Femur (tissue), 1 donor: ENCODE measurements at places on chromosomes 3 and 15.

GRCh38 chr15:33116198-33116597 is 78.3 kb downstream of the FMN1 start:
- peak; percentile 79 for DNase-seq

- no peak for DNase-seq
Observed at GRCh38 chr3:138494607-138494929, 60.2 kb downstream of the ESYT3 start.

- DNase-seq: no peak
Observed at GRCh38 chr3:4793311-4793710, 185.9 kb upstream of the BHLHE40 start.

DNA sequence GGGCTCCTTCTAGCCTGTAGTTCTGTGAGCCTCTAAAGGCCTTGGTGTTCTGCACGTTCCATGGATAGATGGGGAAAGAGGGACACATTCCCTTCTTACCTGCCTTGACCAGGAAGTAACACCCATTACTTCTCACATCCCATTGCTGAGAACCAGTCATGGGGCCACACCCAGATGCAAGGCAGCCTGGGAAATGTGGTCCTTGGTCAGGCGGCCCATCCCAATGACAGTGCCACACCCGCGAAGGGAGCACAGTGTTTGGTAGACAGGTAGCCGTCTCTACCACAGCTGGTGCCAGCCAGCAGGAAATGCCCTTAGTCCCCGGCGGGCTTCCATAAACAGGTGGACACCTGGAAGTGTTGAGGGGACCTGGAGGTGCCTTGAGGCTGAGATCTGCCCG is 23.2 kb upstream of the LCTL start:
- no peak for DNase-seq

- peak; percentile 6 for DNase-seq
Observed at GRCh38 chr3:195817578-195818135, 5.9 kb upstream of the MUC4 start.

- DNase-seq: peak; percentile 72
Observed at GRCh38 chr15:98649472-98650416, 1.4 kb downstream of the IGF1R start.

DNA sequence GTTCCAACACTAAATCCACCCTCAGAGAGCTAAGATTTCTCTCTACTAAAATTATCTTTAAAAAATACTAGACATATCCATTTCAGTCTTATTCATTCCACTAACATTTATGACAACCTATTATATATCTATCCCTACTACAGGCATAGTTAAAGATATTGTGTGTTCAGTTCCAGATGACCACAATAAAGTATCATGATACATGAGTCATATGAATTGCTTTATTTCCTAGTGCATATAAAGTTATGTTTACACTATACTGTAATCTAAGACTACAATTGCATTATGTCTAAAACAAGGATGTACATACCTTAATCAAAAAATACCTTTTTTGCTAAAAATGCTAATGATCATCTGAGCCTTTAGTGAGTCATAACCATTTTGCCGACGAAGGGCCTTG is 19.4 kb downstream of the SHOX2 start:
- DNase-seq: no peak

- DNase-seq: no peak
Observed at GRCh38 chr3:188400494-188401243, 246.7 kb downstream of the LPP start.

- DNase-seq: peak; percentile 87
Observed at GRCh38 chr3:72152551-72153476, 367.9 kb upstream of the PROK2 start.

GRCh38 chr3:25349828-25350724 is 78.0 kb upstream of the RARB start:
- DNase-seq: no peak

DNA sequence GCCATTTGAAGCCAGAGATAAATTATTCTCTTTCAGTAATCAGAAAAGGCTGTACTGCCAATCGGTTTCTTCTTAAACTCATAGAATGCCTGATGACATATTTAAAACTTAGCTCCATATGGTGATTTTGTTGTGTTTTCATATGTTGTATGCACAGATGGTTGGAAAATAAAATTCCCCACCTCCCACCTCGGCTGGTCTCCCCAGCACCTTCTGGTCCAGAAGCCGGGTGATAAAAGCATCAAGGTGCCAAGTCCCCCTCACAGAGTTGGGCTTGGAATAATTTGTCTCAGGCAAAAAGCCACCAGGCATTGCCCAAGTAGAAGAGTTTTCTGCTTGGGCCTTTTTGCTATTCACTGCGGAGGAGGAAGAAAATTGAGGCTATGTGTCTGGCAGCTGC is 18.4 kb downstream of the LARS2 start:
- DNase-seq: no peak

- no peak for DNase-seq
Observed at GRCh38 chr3:42872718-42873117, 3.0 kb downstream of the CYP8B1 start.

GRCh38 chr3:4588466-4588865 is 95.3 kb downstream of the ITPR1 start:
- DNase-seq: no peak

- DNase-seq: no peak
Observed at GRCh38 chr3:9582332-9582731, 28.7 kb upstream of the LHFPL4 start.

GRCh38 chr3:43004282-43004681 is 25.2 kb downstream of the GASK1A start:
- no peak for DNase-seq

DNA sequence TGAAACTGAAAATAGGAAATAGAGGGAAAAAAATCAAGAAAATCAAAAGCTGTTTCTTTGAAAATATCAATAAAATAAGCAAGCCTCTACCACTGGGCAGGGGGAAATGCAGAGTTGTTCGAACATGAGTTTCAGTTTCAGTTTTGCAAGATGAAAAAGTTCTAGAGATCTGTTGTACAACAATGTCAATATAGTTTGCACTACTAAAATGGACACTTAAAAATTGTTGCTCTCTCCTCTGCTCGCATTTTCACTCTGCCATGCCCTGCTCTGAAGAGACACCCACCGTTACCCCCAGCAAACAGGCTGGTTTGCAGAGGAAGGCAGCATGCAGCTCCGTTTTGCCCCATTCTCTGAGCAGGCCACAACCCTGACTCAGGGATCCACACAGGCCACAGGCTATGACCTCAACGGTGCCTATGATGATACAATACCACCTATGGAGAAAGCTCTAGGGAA is 64.5 kb downstream of the ZNF148 start:
- no peak for DNase-seq

DNA sequence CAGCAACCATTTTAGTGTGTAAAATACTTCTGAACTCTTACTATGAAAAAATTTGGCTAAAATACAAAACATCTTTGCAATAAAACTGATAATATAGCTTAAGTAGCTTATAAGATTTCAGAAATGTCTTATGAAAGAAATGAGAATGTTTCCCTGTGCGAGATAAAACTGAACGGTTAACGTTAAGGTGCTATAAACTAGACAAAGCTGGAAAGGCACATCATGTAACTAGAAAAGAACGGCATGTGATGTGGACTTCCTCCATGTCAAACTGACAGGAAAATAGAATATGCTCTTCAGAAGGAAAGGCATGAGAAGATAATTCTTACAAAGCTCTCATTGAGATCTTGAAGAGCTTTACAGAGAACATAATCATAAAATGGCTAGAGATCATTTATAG is 36.5 kb downstream of the NCK1 start:
- DNase-seq: no peak

GRCh38 chr15:67543348-67543718 is 830 bp downstream of the MAP2K5 start:
- DNase-seq: no peak

- DNase-seq: no peak
Observed at GRCh38 chr15:55800216-55800615, 57.3 kb upstream of the PRTG start.

DNA sequence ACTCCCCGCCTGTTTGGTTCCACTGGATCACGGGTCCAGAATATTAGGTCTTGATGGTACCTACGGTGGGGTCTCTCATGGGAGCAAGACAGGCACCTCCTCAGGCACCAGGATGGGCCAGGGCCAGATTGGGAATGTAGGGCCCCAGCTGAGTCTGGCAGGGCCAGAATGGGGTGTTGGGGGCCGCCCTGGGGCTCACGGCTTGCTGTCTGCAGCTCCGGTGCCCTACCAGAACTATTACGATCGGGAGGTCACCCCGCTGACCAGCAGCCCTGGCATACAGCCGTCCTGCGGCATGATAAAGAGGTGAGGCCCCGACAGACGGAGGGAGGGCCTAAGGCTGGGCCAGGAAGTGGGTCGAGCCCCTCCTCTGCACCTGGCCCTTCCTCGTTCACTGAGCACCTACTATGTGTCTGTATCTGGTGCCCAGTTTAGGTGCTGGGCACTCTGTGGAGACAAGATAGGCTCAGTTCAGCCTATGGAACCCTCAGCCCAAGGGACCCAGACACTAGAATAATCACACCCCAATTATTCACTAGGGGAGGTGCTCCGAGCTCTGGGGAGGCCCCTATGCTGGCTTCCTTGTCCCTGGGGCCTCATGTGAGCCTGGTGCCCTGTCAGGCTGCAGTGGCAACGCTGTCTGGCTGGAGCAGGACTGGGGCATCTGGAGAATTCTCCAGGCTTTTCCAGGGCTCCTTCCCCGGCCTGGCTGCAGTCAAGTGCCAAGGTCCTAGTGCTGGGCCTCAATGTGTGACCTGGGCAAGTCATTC is 37.9 kb downstream of the PSTPIP1 start:
- peak; percentile 13 for DNase-seq

- DNase-seq: peak; percentile 81
Observed at GRCh38 chr3:124584552-124585391, 145.5 kb upstream of the UMPS start.

GRCh38 chr3:104584682-104585081 is 782.0 kb upstream of the ALCAM start:
- DNase-seq: no peak

DNA sequence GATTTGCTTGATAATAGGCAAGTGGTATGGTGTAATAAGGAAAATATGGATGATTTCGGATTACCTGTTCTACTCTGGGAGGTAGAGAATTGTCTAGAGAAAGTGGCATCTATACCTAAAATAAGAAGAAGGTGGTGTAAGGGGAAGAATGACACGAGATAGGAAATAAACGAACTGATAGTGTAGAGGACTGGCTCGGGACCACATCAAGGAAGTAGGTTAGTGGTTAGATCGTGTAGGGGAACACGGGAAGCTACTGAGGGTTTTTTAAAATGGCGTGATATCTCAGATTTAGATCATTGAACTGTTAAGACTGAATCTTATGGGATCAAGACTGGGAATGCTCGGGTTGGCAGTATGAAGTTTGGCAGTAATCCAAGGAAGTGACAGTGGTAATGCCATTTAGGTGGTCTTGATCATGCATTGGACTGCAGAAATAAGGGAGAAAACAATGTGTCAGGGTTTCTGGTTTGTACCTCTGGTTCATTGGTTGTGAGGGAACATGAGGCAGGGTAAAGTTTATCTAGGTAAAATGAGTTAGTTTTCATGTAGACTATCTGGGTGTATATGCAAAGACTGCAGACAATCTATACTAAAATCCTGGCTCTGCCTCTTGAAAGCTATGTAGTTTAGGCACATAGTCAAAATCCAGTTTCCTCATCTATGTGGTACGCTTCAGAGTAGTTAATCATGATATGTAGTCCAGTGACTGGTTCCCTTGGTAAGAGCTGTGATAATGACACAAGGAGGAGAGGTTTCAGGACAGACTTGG is 7.4 kb downstream of the RPL14 start:
- DNase-seq: no peak

GRCh38 chr3:23099677-23100076 is 103.5 kb upstream of the UBE2E2 start:
- no peak for DNase-seq

- no peak for DNase-seq
Observed at GRCh38 chr15:94272251-94272898, 41.0 kb downstream of the MCTP2 start.

DNA sequence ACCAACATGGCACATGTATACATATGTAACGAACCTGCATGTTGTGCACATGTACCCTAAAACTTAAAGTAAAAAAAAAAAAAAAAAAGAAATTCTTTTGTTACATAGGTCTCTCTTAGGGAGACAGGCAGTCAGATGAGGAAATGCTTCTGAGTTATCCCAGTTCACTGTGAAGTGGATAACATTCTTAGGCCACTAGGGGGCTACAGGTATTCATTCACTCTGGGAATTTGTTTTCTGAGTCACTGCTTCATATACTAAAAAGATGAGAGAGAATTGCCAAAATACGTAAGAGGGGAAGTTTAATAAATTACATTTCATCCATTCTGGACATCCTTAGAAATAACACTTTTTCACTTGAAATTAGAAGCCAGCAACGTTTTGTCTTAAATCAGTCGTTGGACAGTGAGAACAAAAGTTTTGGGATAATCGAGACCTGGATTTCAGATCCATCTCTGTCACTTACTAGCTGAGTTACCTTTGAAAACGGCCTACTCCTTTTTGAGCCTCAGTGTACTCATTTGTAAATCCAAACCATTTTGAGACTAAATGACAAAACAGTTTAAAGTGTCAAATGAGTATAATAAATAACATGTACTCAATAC is 738.4 kb upstream of the ALCAM start:
- DNase-seq: no peak

DNA sequence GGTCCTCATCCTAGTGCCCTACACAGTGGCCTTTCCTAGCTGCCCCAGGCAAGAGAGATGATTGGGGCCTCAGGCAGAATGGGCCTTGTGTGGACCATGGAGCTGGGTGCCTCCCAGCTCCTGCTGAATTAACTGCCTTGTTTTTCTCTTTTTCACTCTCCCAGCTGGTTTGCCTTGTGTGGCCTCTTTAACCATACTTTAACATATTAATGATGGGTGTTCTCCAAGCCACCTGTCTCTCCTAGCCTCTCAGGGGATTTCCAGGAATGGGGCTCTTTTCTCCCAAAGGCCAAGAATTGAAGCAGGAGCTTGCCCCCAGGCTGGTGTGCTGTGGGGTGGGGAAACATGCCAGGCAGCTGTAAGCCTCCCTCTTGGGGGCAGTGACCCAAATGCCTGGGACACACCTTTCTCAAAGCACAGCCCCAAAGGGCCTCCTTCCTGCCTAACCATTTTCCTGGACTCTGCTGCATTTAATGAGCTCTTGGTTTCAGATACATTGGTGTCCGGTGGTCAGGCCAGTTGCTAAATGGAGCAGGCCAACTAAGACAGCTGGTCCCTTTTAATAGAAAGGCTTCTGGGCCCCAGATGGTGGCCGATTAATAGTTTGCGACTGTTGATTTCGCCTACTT is 5.6 kb downstream of the ALPK3 start:
- peak; percentile 64 for DNase-seq

DNA sequence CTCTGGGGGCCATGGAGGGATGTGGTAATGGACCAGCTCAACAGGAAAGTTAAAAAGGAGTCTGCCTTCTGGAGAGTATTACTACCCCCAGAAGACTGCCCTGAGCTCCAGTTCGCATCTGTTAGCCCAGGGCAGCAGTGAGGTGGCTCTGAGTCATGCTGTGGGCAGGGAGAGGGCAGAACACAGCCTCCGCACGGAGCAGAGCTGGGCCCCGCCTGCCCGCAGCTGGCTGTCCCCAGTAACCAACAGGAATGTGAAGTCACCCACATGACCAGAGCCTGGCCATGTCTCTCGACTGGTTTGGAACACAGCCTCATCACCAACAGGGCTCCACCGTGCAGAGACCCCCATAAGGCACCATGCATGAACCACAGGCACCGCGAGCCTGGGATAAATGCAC is 62.1 kb downstream of the CYFIP1 start:
- no peak for DNase-seq

GRCh38 chr3:194962056-194962455 is 276.4 kb downstream of the FAM43A start:
- DNase-seq: no peak

- DNase-seq: no peak
Observed at GRCh38 chr15:80350941-80351610, 53.1 kb upstream of the ARNT2 start.
